Naive thymus-derived CD4-positive, alpha-beta T cell (primary cell): ENCODE measurements at places on chromosomes 11 and 22. TPM values are rescaled to one million over a fixed set of nuclear protein-coding genes. Genes with fewer than 3 reads are reported as not detected.

The TEAD1 gene
- 0.02 TPM for polyA plus RNA-seq

The FXYD2 gene
- 11.2 TPM for polyA plus RNA-seq

The HYLS1 gene
- 13.1 TPM for polyA plus RNA-seq

DNA sequence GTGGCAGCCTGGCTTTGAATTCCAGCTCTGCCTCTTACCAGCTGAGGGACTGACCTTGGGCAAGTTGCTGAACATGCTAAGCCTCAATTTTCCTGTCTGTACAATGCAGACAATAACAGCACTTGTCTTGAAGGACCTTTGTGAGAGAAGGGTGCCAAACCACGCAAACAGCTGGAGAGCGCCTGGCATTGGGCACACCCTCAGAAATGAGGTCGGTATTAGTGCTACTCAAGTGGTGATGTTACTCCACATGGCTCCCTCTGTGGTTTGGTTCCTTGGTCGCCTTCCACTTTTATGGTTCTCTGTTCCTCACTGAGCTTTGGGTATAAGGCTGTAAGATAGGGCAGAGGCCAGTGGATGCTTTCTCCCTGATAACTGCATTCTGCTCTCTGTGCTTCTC is 8.2 kb downstream of the UBASH3B start:
- DNase-seq = no peak

GRCh38 chr22:28728621-28729313 is 12.9 kb downstream of the CHEK2 start:
- DNase-seq = no peak

- DNase-seq = no peak
Observed at GRCh38 chr11:13289081-13289480, 11.5 kb downstream of the BMAL1 start.

GRCh38 chr11:11451501-11452005 is 98.5 kb upstream of the CSNK2A3 start:
- no peak for DNase-seq

- DNase-seq = no peak
Observed at GRCh38 chr22:36055376-36056295, 27.0 kb upstream of the RBFOX2 start.
